Right lung (tissue), 10 donors: ENCODE measurements at places on chromosomes 4 and X.

DNA sequence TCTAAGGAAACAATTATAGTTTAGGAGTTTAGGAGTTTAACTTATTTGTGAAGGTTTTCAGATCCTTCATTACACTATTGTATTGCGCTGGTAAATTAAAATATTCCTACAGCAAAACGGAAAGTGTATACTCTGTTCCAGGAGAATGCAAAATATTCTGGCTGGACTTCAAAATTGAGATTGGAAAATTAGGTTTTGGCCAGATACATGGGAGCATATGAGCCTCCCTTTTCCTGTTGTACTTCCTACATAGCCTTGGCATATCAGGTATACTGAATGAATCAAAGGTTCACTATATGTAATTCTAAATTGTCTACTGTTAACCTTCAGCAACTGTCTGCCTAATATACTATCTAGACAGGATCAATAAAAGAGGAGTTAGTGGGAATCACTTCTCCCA, 25.2 kb upstream of the GRIA2 start:
- no peak for DNase-seq

GRCh38 chr4:17964576-17964975, 57.0 kb downstream of the LCORL start:
- peak; percentile 25 for DNase-seq

DNA sequence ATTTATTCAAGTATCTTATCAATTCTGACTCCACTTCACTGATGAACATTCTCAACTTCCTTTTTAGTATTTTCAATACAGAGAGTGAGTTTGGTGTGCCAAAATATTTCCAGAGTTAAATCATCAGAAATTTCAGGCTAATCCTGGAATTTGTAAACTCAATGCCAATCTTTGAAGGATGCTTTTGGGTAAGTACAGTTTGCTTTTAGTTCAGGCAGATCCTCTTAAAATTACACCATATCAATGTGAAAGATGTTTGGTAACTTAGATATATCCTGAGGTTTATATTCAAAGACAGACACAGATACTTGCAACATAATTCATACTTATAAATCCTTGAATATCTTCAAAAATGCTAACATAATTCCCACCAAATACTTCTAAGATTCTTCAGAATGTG, 76.0 kb upstream of the FAM47B start:
- DNase-seq, result no peak

DNA sequence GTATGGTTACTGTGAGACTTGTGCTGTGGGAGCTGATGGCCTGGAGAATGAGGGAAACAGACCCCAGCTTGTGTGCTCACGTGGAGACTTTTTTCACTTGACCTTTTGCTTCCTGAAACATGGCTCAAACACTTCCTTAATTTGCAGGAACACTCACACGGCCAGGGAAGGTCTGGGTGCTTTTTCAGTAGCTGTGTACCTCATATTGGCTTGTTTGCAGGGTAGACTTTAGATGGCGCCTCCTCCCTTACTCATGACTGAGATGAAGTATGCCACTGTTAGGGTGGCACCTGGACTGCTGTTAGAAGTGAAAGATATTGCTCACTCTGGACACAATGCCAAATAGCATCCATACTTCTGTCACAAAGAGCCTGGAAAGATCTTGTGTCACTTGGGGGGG, 75.7 kb upstream of the WDR1 start:
- DNase-seq, result no peak

DNA sequence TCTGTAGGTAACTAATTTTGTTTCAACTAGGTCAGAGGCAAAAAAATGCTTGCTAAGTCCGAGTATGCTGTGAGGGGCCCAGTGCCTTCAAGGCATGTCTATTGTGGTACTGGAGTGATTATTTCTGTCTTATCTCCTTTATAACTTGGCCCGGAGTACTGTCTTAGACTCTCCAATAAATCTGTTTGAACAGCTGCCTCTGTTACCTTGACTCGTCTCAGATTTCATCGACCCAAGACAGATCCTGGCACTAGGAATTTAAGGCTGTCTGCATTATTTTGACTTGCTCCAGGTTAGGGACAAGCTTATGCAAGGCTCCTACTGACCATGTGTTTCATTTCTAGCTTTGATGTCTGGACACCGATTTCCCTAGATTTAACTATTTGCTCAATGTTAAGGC, 41.1 kb upstream of the NKAP start:
- no peak for DNase-seq

DNA sequence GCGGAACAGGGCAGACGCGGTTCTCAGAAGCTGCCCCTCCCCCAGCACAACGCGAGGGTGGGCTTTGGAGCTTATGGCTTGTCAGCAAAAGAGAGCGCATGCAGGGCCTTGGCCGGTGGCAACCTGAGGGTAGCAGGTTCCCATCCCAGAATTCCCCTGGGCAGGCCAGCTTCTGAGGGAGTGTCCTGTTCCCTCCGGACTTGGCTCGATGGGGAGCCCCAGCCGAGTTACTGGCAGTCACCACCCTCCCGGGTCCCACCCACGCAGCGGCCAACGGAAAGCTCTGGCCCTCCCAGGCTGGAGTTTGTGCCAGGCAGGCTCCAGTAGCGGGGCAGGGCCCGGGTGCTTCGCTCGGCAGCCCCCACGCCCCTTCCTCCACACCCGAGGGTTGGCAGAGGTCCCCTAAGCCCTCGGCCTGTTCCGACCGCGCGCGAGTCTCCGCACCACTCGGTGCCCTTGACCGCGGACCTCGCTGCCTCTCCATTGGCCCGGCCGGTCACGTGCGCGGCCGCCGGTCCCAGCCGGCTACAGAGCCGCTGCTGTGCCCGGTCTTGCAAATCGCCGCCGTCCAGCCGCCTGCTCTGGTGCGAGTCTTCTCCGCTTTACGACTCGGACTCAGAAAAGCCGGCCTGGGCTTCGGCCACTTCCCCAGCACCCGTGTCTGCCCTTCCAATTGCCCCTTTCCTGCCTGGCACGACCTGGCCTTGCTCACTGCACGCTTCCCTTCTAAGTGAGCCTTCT, 20.9 kb upstream of the MTM1 start:
- peak; percentile 48 for DNase-seq

DNA sequence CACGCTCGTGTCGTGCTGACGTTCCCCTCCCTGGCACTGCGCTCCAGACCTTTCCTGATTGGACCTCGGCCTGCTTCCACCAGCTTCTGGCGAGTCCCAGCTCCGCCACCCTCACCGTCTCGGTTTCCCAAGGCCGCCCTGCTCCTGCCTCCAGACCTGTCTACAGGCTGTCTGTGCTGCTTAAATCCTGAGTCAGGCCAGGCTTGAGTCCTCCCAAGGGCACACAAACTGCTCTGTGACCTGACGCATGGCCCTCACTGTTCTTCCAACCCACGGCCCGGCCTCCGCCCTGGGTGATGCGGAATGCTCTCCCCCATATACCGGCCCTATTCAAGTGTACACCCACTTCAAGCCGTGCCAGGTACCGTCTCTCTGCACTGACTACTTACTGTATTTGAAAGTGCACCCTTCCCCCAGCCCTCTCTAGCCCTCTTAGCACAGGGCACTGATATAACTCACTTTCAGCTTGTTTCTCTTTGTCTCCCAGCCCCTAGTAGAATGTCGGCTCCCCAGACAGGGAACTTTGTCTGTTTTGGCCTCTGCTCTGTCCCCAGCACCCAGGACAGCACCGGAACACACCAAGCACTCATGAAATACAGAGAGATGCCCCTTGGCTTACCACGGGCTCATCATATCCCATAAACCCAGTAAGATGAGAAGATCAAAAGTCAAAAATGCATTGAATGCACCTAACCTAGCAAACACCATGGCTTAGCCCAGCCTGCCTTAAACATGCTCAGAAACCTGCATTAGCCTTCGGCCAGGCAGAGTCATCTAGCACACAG, 63.1 kb upstream of the AFAP1 start:
- DNase-seq, result no peak
